ENCODE measurements at places on chromosomes 11 and 22.
A peak's percentile ranks its signal among the peaks of the same experiment; 100 is the strongest.

DNA sequence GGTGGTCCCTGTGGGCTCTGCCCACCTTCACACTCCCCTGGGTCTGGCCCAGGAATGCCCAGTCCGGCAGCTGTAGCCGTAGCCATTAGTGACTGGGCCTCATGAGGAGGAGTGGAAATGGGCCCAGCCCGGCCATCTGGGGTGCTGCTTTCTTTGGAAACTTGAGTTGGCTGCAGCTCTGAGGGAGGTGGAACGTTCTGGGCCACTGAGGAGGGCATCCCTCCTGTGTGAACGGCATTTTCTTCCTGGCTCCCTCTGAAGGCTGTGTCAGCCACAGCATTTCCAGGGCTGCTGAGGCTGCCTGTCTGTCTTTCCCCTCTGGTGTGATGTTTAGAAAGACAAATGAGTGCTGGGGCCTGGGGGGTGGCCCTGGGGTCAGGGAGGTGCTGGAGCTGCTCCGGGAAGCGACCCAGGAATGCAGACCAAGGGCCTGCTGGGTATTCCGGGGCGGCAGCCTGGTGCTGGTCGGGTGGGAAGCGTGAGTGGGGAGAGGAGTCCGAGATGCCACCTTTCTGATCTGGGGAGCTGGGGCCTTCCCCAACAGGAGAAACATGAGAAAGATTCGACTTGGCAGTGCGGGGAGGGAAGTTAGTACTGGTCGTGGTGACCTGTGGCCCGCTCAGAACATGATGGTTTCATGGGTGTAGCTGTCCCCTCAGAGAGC, 27.1 kb downstream of the PTDSS2 start:
- DNase-seq, result no peak

GRCh38 chr11:9859554-9860305, 195.9 kb downstream of the SWAP70 start:
- DNase-seq, result no peak

DNA sequence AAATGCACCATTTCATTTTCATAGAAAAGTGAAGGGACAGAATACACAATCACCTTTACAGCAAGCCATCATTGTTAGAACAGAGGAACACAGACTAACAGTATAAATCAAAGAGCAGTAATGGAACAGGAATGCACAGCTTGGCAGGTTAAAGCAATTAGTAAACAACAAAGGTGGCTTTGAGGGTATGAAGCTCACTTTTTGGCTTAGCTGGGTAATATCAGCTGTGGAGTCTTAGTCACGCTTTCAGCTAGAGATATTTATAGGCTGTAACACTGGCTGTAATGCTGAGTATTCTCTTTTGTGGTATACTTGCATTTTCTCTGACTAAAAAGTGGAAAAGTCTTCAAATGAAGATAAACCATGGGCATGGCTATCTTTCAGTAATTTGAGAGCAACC, 1780.5 kb downstream of the LRRC4C start:
- no peak for DNase-seq

DNA sequence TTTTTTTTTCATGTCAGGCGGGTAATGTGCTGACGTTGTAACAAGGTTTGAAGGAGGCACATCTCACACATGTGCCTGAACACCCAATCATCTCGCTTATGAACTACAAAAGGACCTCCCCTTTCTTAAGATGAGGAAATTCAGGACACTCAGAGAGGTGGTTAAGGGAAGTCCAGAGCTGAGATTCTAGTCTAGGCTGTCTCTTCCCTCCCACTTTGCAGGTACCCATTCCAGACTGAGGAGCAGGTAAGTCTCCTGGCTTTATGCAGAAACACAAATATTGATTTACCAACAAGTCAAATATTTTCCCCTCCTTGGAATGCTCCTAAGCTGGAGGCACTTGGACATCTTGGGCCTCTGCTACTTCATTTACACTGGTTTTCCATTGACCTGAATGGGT, 122.9 kb upstream of the CADM1 start:
- no peak for DNase-seq

- DNase-seq, result no peak
Observed at GRCh38 chr11:89490981-89491690, at the start of gene NOX4. NOX4 (minus strand) TSS chr11:89491375; CDS start chr11:89491246, 129 bp downstream.

GRCh38 chr11:1237128-1237580, 14.3 kb downstream of the MUC5B start:
- no peak for DNase-seq

- DNase-seq, result no peak
Observed at GRCh38 chr11:126658306-126659056, 303.0 kb downstream of the ST3GAL4 start.

DNA sequence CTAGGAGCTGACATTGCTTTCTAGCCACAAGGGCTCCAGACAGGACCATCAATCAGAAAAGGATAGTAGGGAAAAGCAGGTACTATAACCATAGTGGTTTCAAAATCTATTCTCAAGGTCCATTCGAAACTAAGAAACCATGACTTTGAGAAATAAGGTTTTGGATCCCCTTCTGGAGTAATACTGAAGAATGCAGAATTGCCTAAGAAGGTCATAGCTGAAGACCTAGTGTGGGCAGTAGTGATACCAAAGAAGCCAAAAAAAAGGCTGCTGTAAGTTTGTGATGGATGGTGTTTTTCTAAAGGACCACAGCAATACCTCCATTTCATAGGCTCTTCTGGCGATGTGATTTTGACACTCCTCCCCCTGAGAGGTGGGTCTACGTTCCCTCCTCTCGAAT, 163.1 kb downstream of the MAML2 start:
- DNase-seq, result no peak

GRCh38 chr11:120142441-120143100, 4.7 kb upstream of the TRIM29 start:
- no peak for DNase-seq

GRCh38 chr11:66894141-66894540, 37.3 kb downstream of the LRFN4 start:
- DNase-seq, result no peak

DNA sequence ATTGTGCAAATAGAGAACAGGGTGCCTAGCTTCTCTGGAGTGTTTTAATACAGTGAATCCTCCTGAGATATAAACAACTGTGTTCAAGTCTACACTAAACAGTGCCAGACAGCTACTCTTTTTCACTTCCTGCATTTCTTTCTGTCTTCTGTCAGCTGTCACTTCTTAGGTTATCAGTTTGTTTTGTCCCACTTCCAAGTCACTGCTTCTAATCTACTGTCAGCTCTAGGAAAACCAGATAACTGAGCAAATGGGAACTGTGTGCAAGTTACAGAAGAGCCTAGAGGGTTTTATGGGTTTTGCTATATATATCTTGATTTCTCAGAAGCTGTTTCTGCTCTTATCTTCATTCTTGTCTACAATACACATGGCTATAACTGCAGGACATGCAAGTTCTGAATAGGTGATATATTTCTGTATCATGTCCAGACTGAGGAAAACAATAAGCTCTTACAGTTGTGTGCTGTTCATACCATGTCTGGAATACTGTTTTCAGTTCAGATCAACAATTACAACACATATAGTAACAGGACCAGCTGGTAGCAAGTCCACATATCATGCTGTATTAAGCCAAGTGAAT, 5.8 kb downstream of the PITPNB start:
- no peak for DNase-seq

GRCh38 chr11:34149786-34150185, 44.4 kb downstream of the NAT10 start:
- DNase-seq, result no peak

GRCh38 chr11:70861559-70861958, 390.8 kb downstream of the SHANK2 start:
- DNase-seq, result no peak

GRCh38 chr11:130707217-130707616, 209.1 kb downstream of the SNX19 start:
- no peak for DNase-seq

DNA sequence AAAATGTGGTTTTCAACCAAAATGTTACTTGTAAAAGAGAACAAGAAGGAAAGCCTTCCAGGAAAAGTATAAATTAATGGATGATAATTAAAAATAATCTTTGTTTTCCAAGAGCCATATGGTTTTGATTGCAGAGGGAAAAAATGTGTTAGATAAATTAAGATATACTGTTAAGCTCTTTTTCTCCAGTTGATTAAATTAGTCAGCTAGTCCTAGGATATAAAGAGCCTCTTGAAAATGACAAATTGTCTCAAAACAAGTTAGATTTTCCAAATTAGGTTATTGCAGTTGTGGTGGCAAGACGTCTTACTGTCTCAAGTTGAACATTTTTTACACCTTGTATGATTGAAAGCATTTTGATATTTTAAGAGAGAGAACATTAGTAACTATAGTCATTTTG, 110.9 kb downstream of the DYNC2H1 start:
- no peak for DNase-seq

- DNase-seq, result no peak
Observed at GRCh38 chr11:36000616-36001190, 56.8 kb downstream of the LDLRAD3 start.

- DNase-seq, result peak; percentile 18
Observed at GRCh38 chr22:36986242-36986821, 32.9 kb downstream of the TST start.

DNA sequence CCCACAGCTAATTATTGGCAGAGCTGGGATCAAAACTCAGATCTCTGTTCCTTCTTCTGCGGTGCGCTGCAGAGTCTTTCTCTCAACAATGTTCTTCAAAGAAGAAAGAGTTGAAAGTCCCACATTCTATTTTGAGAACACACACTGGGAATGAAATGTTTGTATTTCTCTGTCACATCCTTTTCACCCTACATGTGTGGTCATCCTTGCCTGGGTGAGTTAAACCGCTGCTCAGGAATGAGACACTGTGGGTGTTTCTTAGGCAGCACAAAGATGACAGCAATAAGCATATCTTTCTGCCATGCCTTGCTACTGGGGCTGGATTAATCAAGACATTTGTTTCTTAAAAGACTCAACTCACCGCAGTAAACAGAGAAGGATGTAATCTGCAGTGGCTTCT, 222.6 kb downstream of the LARGE1 start:
- no peak for DNase-seq

DNA sequence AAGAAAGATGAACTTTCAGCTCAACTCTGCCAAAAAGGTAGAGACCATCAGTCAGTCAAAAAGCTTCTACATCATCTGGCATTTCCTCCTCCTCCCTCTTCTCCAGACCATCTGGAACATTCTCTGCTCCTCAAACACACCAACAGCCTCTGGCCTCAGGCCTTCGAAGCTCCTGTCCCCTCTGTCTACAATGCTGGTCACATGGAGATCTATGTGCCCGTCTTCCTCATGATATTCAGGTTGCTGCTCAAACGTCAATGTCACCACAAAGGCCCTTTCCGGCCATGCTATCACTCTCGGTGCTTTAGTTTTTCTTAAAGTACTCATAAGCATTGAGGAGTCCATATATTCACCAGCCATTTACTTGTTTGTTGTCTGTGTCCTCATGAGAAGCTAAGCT, 146.2 kb downstream of the SPATA19 start:
- no peak for DNase-seq

GRCh38 chr11:60942970-60943565, 8.9 kb downstream of the SLC15A3 start:
- no peak for DNase-seq

- DNase-seq, result no peak
Observed at GRCh38 chr11:17333799-17334586, 17.6 kb upstream of the NCR3LG1 start.

GRCh38 chr11:19742588-19743292, 30.1 kb downstream of the NAV2 start:
- peak; percentile 27 for DNase-seq

DNA sequence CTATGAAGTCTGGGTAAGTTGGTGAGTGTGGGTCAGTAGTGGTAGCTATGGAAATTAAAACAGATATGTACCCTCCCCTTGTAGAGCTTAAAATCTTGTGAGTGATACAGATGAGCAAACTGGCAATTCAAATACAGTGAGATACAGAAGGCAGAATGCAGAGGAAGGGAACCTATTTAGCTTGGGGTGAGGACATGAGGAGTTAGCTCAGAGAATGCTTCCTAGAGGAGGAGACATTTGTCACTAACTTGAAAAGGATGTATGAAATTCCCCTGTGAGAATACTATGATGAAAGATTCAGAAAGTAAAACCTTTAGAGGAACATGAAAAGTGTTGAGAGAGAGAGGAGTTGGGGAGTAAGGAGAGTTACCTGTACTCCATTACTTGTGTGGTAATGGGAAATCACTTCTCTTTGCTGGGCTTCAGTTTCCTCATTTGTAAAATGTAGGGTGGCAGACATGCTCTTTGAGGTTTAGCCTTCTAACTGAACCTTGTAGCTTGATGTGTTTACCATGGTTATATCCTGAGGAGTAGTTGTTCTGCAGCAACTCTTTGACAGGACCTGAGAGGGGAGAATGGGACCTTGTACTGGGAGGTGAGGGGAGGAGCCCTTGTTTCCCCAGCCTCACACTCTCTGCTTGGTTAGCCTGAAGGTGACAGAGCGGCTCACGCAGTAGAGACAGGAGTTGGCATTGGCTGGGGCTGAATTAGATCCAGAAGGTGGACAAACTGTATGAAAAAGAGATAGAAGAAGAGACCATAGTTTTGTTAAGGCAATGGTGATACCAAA, 17.9 kb downstream of the SWAP70 start:
- DNase-seq, result no peak

DNA sequence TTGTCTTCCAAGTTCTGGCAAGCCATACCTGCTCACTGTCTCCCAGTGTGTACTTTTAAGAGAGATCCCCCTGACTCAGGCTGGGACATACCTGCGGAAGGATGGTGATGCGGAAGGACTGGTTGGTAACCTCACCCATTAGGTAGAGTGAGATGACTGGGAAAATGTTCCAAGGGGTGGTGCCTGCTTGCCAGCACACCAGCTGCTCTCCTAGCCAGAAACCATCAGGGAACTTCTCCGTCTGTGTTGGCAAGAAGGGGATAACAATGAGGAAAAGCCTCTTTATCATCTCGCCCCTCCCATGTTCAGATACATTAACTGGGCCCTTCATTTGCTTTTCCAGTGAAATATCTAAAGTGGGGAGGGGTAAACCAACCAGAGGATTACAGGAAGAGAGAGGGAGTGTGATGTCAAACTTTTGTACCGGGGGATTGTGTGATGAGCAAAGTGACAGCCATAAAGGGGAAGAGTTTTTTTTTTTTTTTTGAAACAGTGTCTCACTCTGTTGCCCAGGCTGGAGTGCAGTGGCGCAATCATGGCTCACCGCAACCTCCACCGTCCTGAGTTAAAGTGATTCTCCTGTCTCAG, at the start of gene BACE1-AS:
TSS of gene BACE1-AS (plus strand) at position 538 of the 588 bp plus-strand sequence.
- DNase-seq, result no peak

DNA sequence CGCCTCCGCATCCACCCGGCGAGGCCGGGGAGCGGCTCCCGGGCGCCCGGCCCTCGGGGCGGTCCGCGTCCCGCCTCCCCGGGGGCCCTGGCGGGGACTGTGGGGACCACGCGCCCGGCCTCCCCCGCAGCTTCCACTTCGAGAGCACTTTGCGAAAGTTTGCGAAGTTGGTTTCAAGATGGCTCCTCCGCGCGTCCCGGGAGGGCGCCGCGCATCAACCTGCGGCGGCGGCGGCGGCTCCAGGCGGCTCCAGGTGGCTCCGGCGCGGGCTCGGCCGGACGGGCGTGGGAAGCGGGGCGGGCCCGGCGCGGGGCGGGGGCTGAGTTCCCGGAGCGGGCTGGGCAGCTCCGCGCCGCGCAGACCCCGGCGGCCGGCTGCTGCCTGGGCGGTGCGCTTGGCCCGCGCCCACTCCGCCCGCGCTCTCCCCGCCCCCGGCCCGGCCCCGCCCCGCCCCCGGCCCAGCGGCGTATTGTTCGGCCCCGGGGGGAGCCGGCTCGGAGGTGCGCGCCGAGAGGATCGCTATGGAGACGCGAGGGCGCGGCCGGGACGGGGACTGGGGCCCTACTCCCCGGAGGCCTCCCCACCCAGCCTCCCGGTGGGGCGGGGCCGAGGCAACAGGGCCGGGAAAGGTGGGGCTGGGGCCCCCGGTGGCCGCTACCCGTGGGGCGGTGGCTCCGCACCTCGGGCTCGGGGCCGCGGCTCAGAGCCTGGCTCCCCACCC, at the start of gene CELSR1:
TSS of gene CELSR1 (minus strand) at position 396 of the 721 bp plus-strand sequence. CDS start 450 bp downstream, outside the sequence.
- DNase-seq, result no peak
